ENCODE measurements at places on chromosomes 2 and 18.

DNA sequence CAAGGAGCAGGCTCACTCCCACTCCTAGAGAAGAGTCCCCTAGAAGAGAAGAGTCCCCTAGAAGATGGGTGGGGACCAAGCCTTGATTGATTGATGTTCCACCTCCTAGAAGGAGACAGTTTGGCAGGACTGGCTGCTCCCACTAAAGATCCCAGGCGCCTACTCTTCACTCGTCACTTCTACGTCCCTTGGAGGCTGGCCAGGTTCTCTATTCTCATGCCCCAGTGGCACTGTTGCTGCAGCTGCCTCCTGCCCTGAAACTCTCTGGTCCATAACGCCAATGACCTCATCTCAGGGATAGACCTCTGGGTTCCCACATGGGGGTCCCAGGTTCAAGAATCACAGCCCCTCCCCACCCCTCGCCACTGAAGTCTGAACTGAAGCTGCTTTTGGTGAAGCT lies 2.5 kb upstream of the SP140L start:
- no peak for DNase-seq

GRCh38 chr2:121735518-121736074 lies 1.1 kb downstream of the NIFK start:
- no peak for DNase-seq

DNA sequence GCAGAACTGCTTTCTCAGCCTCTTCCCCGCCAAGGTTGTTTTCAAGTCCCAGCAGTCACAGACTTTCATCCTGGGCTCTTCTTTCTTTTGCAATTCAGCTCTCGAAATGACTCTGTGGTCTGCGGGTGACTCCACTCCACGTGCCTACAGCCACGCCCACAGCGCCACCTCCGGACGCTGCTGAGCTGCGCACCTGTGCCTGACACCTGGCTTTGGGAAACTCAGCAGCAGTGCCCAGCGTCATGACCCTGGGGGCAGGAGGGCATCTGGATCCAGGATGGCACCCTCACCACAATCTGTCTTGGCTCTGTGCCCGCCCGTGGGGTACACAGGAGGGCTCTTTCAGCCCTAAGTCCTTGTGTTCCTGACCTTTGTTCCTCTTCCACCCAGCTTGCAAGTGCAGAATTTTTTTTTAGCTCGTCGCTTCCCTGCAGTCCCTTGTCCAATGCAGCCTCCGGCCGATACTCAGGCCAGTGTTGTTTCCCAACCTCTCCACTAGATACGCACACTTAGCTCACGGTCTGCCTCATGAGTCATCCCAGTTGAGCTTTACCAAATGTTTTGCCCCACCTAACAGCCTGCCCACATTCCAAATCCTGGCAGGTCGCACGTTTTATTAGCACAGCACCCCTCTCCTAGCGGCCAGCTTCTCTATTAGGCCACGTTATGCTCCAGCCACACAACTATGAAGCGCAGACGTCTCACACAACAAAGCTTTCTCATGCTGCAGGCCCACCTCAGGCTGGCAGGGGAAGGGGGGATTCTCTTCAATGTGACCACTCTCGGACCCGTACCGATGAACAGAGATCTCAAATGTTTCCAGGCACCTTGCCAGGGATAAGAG lies 6.5 kb upstream of the CAPN10 start:
- no peak for DNase-seq

DNA sequence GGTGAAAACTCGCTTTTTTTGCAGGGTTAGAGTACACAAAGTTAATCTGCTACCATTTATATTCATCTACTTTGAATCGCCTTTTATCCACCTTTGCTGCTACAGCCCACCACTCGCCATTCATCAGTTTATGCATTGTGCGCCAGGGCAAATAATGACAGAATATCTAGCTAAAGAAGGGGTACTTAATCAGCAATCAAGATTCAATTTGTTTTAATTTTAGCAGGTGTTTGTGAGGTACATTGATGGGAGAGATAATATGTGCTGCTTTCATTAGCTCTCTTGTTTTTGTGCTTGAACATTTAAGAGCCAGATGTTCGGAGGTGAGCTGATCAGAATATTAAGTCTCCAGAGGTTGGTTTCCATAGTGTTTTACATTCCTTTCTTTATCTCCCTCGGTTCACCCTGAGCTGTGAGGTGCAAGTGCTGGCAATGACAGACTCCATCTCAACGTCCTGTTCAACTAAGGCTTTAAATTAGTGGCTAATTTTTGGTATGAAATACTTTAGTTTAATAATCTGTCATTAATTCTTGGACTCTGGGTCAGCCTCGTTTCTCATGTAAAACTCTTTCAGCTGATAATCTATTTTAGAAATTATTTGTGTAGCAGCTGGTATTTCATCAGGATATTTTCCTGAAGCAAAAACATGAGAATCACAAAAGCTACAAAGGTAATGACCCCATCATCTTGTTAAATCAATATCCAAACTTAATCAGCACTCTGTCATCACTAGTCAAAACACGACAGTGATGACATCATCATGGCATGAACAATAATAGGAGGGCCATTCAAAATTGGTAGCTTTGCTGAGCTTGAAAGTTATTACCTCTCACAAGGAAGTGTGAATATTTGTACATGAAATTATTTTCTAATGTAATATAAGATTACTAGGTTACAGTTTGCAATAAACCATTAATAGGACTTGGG lies 479.9 kb upstream of the FANCL start:
- no peak for DNase-seq

DNA sequence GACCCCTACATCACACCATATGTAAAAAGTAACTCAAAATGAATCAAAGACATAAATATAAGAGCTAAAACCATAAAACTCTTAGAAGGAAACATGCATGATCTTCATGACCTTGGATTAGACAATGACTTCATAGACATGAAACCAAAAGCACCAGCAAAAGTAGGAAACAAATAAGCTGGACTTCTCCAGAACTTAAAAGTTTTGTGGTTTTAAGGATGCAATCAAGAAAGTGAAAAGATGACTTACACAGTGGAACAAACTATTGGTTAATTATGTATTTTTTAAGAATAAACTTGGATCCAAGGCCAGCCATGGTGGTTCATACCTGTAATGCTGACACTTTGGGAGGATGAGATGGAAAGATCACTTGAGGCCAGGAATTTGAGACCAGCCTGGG lies 150.2 kb downstream of the GALNT1 start:
- no peak for DNase-seq

- DNase-seq: no peak
Measured at GRCh38 chr2:109287838-109288237, 158.8 kb downstream of the SH3RF3 start.
